HT-29 (cell line): ENCODE measurements at places on chromosomes 1 and 21.

GRCh38 chr1:57229998-57230397 is 193.9 kb downstream of the DAB1 start:
- no peak for DNase-seq

- DNase-seq, result no peak
Observed at GRCh38 chr1:229985613-229986010, 81.4 kb upstream of the GALNT2 start.

GRCh38 chr1:10249808-10250457 is 39.6 kb downstream of the KIF1B start:
- no peak for DNase-seq

GRCh38 chr1:240644732-240645131 is 32.8 kb upstream of the GREM2 start:
- DNase-seq, result no peak

GRCh38 chr1:164704954-164705353 is 146.0 kb downstream of the PBX1 start:
- DNase-seq, result no peak

DNA sequence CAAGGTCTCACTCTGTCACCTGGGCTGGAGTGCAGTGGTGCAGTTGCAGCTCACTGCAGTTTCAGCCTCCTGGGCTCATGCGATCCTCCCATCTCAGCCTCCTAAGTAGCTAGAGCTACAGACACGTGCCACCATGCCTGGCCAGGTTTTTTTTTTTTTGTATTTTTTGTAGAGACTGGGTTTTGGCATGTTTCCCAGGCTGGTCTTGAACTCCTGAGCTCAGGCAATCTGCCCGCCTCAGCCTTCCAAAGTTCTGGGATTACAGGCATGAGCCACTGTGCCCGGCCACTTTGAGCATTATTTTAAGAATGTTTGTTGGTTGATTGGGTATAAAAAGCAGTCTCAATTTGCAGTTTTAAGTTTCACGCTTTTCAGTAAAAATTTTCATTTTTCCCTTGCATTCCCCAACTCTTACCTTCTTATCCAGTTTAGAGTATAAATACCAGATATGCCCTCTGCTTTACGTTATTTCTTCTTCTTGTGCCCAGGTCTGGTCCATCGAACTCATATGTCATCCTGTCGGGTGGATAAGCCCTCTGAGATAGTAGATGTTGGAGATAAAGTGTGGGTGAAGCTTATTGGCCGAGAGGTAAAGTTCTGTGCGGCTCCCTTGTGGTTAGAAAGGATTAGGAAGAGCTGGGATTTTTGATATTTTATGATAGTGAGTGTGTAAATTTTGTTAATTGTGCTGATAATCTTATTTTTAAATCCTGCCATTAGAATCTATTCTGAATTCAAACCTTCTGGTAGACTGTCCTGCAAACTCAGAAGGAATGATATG is 36.0 kb downstream of the FABP3 start:
- DNase-seq, result no peak

GRCh38 chr1:202283379-202283844 is 58.3 kb downstream of the UBE2T start:
- DNase-seq, result peak; percentile 10

- peak; percentile 62 for DNase-seq
Observed at GRCh38 chr1:93346421-93346993, 800 bp downstream of the DR1 start.

GRCh38 chr1:28197682-28198415 is 21.4 kb upstream of the PTAFR start:
- DNase-seq, result no peak

DNA sequence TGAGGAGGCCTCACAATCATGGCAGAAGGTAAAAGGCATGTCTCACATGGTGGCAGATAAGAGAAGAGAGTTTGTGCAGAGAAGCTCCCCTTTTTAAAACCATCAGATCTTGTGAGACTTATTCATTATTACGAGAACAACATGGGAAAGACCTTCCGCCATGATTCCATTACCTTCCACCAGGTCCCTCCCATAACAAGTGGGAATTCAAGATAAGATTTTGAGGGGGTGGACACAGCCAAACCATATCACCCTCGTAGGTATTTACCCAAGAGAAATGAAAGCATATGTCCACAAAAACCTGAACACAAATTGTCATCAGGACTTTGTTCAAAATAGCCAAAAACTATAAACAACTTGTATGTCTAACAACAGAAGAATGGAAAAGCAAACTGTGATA is 45.9 kb upstream of the TENT5C start:
- no peak for DNase-seq

GRCh38 chr1:43247256-43247921 is 22.4 kb upstream of the TMEM125 start:
- peak; percentile 7 for DNase-seq

GRCh38 chr1:2319291-2319690 is 72.1 kb downstream of the MORN1 start:
- DNase-seq, result no peak

GRCh38 chr21:29080454-29080941 is 7.0 kb upstream of the CCT8 start:
- DNase-seq, result no peak

GRCh38 chr1:182185842-182186756 is 124.6 kb upstream of the ZNF648 start:
- DNase-seq, result peak; percentile 41

GRCh38 chr1:182520736-182521135 is 68.3 kb downstream of the RNASEL start:
- no peak for DNase-seq

DNA sequence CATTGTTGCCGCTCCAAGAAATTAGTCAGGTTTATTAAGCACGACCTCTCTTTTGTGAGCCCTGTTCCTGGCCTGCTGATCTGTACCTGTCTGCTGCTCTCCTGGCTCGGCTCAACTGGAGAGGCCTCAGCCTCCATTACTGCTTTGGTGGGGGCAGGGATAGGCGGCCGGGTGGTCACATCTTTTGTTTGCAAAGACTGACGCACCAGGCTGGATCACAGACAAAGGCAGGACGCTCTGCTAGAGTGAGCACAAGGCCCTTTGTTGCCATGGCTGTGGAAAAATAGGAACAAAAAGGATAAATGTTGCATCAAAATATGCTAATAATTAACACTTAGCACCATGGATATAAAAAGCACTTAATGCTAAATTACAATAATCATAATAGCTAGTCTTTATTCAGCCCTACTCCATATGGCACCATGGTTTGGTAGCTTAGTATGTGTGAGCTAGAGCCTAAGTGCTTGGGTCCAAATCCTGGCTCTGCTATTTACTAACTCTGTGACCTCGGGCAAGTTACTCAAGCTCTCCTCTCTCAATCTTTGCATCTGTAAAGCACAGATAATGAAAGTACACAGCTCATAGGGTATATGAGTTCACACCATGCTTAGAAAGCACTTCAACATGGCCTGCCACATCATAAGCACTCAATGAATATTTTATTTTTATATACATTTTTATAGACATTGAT is 28.9 kb upstream of the HPDL start:
- DNase-seq, result no peak

- DNase-seq, result no peak
Observed at GRCh38 chr1:175537571-175537970, 205.8 kb downstream of the TNR start.

DNA sequence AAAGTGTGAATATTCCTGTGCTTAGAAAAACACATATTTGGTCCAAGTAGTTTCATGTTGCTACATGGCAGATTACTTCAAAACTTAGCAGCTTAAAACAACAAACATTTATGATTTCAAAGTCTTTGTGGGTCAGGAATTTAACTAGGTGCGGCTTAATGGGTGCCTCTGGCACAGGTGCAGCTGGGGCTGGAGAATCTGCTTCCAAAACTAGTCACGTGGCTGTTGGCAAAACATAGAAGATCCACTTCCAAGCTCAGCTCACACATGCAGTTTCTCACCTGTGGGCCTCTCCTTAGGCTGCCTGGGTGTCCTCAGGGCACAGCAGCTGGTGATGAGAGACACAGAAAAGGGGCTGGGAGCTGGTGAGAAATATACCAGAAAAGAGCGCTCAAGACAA is 263.4 kb downstream of the TTLL7 start:
- DNase-seq, result no peak

DNA sequence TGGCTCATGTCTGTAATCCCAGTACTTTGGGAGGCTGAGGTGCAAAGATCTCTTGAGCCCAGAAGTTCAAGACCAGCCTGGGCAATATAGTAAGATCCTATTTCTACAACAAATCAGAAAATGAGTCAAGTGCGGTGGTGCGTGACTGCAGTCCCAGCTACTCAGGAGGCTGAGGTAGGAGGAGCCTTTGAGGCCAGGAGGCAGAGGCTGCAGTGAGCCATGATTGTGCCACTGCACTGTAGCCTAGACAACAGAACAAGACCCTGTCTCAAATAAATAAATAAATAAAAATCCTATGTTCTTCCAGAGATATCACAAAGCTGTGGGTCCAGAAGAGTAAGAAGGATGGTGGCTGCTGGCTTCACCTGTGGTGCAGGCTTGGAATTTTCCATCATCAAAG is 22.1 kb downstream of the CDA start:
- DNase-seq, result no peak

DNA sequence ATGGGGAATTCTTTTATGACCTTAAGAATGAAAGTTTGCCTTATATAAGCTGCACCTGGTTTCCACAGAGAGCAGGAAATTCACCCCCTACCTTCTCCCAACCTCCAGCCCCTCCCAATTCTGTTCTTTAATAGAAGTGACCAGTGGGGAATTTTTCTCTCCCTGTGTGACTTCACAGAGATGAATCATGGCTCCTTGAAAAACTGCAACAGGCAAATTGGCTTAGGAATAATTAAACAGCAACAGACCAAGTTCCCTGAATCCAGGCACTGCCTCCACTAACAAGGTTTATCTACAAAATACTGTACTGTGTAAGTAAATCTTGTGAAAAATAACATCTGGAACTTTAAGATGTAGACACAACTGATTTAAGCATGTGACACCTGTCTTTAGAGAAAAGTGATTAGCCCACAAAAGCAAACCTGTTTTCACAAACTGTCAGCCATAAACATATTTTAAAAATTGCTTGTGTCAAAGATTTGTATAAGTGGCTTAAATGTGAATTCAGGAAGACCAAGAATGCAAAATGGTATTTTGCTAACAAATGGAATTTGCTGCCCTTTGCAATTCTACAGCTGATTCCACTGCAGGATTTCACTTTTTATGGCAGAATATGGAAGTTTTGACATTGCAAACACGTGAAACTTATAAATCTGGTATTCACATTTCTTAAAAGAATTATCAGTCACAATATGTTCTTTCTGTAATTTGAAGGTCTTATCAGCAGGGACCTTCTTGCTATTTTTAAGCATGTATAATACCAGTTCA is 54.0 kb downstream of the ALG14 start:
- no peak for DNase-seq

DNA sequence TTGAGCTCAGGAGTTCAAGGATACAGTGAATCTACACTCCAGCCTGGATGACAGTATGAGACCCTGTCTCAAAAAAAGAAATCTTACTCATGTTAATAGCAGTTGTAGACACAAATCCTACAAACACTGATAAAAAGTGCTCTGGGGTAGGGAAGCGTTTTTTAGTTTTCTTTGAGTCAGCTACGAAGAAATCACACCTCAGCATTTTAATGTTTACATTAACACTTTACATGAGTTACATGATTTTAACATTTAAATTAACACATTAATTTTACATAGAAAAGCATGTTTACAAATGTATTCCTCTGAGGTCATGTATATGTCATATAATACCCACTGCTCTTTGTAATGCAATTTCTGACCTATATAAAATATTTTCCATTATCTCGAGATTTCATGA is 419.2 kb downstream of the DPYD start:
- no peak for DNase-seq

DNA sequence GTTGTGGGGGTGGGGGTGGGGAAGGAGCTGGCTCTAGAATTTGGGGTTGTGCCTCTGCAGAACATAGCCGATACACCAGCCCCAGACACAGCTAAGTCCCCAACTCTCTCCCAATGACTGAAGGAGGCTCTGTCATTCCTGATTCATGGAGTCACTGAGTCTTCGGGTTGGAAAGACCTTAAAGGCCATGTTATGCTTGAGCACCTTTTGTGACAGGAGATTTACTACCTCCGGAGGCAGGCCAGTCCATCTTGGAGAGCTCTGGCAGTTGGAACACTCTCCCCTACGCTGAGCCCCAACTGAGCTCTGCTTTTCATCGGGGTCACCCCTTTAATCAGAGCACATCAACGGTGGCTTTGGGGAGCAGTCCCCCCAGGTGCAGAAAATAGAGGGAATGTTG is 284.4 kb upstream of the GJB5 start:
- no peak for DNase-seq

DNA sequence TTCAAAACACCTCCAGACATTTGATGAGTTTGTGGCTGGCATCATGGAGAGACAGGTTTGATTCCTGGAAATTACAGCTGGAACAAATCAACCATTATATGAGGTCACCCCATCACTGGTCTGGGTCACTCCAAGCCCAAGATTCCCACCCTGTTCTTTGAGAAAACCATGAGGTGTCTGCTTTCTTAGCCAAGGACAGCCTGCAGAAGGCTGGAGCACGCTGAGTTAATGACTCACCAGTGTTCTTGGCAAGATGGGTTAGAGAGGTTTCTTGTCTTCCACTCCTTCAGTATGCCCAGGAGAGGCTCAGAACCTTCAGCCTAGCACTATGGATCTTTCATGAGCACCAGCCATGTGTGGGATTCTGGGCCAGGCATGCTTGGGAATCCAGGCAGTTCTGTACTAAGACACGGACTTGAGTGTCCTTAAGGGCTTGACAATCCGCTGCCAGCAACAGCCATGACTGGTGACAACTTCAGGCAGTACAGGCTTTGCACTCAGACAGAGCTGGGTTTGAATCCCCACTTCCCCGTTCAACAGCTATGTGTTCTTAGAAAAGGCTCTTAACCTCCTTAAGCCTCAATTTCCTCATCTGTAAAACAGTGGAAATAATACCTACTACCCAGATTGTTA is 43.9 kb downstream of the GRHL3 start:
- no peak for DNase-seq

DNA sequence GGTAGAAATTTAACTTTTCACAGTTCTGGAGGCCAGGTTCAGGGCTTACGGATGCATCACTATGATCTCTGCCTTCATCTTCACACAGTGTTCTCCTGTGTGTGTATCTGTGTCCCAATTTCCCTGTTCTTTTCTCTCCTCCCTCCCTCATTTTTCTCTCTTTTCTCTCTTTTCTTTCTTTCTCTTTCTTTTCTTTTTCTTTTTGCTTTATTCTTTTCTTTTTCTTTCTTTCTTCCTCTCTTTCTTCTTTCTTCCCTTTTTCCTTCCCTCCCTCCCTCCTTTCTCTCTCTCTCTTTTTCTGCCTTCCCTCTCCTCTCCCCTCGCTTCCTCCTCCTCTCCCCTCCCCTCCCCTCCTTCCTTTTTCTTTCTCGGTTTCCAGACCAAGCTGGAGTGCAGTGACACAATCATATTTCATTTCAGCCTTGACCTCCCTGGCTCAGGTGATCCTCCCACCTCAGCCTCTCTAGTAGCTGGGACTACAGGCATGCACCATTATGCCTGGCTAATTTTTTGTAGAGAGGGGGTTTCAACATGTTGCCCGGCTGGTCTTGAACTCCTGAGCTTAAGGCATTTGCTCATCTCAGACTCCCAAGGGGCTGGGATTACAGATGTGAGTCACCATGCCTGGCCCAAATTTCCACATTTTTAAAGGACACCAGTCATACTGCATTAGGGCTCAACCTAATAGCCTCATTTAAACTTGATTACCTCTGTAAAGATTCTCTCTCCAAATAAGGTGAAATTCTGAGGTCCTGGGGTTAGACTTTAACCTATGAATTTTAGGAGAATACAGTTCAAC is 115.9 kb downstream of the HUNK start:
- no peak for DNase-seq

GRCh38 chr1:183872403-183872802 is 67.5 kb downstream of the RGL1 start:
- no peak for DNase-seq

GRCh38 chr1:59689730-59690129 is 125.0 kb upstream of the HOOK1 start:
- no peak for DNase-seq
